ENCODE measurements at places on chromosomes 5 and 9. TPM values are rescaled to one million over a fixed set of nuclear protein-coding genes. Genes with fewer than 3 reads are reported as not detected.

The KIF20A gene
- total RNA-seq: 4.8 TPM

The IFNE gene
- total RNA-seq: 0.56 TPM

The SLC45A2 gene
- not detected for total RNA-seq

The LMBRD2 gene
- total RNA-seq: 7.5 TPM

The MAMDC2 gene
- 0.81 TPM for total RNA-seq

The OTULINL gene
- 0.06 TPM for total RNA-seq

The TXNDC8 gene
- not detected for total RNA-seq

The ACOT12 gene
- not detected for total RNA-seq

The MARCOL gene
- total RNA-seq: not detected

The BRIX1 gene
- 12.7 TPM for total RNA-seq

Data from cardiac ventricle fibroblast (primary cell).